ENCODE measurements at places on chromosomes 16 and 17.
A peak's percentile ranks its signal among the peaks of the same experiment; 100 is the strongest.

DNA sequence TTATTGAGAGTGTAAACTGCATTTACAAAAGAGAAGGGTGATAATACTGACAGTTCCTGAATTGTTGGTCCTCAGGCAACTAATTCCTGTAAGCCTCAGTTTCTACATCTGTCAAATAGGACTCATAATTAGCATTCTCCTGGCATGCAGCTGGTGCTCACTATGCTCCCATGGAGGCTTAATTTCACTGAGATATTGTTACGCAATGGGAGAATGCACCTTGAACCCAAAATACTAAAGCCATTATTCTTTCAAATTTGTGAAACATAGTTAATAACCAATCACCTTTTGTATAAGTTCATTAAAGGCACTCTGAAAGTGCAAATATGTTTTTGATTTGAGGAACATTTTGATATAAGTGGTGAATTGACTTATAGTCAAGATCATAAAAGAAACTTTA, 985.5 kb downstream of the CDH11 start:
- no peak for DNase-seq

- no peak for DNase-seq
Observed at GRCh38 chr16:72833969-72834368, 214.0 kb downstream of the ZFHX3 start.

- DNase-seq, result peak; percentile 28
Observed at GRCh38 chr16:84950906-84951305, 60.4 kb downstream of the ZDHHC7 start.

GRCh38 chr17:81393684-81394376, 1.4 kb upstream of the BAHCC1 start:
- peak; percentile 86 for DNase-seq

- no peak for DNase-seq
Observed at GRCh38 chr16:69831212-69832123, 69.3 kb downstream of the WWP2 start.

GRCh38 chr17:27915709-27916108, 22.5 kb upstream of the LYRM9 start:
- no peak for DNase-seq

DNA sequence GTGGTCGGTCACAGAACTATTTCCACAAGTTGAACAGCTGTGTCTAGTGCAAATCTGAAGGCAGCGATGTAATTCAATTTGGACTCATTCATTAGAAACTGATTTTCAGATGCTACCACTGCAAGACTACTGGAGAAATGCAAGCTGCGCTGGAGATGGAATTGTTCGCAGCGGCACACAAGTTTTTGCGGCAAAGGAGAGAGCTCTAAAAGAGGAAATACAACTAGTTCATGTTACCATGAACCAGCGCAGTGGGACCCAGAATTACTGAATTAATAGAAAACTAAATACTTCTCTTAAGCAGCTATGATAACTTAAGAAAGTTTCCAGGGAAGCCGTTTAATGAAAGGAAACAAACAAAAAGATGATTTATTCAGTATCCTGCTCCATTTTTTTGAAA, 1.9 kb downstream of the CREBBP start:
- DNase-seq, result no peak

- DNase-seq, result no peak
Observed at GRCh38 chr17:79888009-79888540, 48.8 kb upstream of the CBX4 start.

DNA sequence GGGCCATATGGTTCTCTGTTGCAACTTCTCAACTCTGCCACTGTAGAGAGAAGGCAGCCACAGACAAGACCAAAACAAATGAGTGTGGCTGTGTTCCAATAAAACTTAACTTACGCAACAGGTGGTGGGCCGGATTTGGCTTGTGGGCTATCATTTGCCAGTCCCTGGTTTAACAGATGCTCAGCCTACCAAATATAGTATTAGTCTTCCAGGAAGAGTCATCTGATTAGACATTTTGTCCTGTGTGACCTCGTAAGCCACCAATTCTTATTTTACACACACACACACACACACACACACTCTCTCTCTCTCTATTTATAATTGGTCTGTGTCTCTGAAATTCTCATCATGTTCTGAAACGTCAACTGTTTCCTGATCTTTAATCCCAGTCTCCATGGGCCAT, 245.9 kb downstream of the XYLT1 start:
- DNase-seq, result peak; percentile 22

DNA sequence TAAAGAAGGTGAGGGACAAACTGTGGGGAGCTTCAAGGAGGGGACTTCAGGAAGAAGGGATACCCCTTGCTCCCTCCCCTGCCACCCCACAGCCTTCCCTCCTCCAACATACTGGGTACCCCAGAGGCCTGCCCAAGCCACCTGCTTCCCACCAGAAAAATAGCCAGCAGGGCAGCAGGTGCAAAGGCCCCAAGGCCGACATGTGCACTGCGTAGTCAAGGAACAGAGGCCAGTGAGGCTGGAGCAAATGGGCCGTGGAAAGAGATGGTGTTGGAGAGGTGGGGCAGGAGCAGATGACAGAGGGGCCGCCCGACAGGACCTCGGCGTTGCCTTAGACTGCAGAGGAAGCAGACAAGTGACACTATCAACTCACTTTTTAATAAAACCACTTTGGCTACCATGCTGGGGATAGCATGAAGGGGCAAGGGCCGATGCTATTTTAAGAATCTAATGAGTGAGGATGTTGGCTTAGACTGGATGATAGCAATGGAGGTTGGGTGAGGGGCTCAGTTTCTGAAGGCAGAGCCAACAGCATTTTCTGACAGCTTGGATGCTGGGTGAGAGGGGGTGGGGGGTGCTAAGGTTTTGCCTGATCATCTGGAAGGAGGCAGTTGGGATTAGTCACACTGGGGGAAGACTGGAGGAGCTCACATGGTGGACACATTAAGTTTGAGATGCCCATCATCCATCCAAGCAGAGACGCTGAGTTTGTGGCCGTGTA, 72.8 kb upstream of the TOB1 start:
- DNase-seq, result no peak

DNA sequence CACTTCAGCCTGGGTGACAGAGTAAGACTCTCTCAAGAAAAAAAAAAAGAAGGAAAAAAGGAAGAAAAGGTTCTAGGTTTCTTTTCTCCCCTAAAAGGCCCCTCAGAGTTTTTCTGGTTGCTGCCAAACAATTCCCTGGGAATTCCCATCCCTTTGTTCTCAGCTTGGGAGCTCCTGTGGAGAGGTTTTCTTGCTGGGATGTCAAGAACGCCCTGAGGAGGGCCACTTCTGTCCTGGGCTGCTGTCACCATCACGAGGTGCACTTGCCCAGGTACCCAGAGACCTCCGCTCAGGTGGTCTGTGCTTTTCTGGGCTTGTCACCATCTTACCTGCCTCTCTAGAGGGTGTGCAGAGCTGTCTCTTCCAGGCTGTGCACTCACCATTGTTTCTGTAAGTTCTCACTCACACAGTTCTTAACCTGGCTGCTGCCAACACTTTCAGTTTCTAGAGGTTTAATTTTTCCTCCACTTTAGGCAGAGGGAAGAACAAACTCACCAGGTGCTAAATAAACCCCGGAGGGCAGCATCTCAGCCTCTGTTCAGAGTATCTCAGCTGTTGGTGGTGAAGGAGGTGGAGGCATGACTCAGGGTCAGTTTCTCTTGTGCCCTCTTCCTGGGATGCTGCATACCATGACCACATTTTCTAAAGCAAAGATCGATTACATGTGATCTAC, 2.4 kb upstream of the COX6A2 start:
- no peak for DNase-seq

- no peak for DNase-seq
Observed at GRCh38 chr16:20866145-20866772, 33.9 kb downstream of the DCUN1D3 start.

GRCh38 chr17:54948380-54948779, 20.1 kb downstream of the COX11 start:
- peak; percentile 3 for DNase-seq

DNA sequence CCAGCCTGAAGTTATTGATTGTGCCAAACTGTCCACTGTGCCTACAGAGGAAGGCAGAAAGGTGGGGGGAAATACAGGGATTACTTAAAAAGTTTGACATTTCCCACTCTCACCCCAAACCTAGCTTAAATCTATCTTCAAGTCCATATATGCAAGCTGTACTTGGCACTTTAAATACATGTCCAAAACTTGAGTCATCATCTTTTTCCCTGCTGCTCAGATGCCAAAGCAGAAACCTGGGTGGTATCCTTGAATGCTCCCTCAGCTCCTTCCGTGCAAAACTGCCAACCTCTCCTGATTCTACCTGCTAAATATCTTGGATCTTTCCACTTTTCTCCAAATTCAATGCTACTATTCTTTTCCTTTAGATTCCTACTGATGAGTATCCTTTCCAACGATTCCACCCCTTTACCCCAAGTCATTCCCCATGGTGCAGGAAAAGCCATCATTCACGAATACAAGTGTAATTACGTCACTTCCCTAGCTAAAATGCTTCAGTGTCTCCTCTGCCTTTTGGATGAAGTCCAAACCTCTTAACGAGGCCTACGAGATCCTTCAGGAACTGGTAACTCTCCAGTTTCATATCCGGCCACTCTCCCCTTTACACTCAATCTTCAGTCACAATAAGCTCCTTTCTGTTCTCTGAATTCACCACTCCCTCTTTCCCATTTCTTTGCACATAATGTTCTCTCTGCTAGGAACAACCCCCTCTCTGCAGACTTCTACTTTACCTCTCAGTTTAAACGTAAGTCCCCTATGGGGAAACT, 9.3 kb downstream of the BECN1 start:
- DNase-seq, result no peak

GRCh38 chr16:87461466-87461991, 31.3 kb downstream of the ZCCHC14 start:
- peak; percentile 22 for DNase-seq

DNA sequence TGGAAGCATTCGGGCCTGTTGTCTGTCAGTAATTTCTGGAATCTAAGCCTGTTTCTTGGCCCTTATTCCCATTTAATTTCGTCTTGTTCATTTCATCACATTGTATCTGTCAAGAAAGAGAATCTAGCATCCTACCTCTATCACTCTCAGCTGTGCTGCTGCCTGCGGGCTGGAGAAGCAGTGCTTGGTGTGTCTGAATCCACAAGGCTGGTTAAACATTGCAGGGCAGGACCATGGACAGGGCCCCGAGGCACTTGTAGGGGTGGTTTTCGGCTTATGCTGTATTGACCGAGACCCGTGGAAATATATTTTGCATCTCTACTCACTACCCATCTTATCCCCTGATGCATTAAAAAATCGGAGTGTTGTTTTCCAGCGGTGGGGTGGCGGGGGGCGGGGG, 3.1 kb downstream of the RAB11FIP4 start:
- peak; percentile 18 for DNase-seq

DNA sequence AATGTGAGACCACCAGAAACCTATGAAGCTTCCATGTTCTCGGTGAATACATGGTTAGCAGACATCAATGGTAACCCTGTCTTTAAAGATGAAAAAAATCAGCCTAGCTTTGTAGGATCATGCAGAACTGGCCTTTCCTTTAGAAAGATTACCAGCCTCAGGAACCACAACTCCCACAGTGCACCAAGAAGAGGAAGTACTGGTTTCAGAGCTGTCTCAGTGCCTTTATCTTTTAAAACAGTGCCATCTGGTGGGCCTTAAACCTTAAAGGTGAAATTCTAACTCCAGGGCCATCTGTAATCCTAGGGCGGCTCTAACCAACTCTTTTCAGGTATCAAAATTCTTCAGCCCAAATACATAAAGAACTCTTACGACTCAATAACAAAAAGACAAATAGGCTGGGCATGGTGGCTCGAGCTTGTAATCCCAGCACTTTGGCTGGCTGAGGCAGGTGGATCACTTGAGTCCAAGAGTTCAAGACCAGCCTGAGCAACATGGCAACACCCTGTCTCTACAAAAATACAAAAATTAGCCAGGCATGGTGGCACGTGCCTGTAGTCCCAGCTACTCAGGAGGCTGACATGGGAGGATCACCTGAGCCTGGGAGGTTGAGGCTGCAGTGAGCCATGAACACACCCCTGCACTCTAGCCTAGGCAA, 5.4 kb downstream of the ATPAF2 start:
- peak; percentile 83 for DNase-seq

- no peak for DNase-seq
Observed at GRCh38 chr17:179781-180380, 1.6 kb downstream of the DOC2B start.

- no peak for DNase-seq
Observed at GRCh38 chr17:72467841-72468653, 347.2 kb downstream of the SOX9 start.

GRCh38 chr17:80612997-80613731, 68.5 kb downstream of the RPTOR start:
- DNase-seq, result no peak

DNA sequence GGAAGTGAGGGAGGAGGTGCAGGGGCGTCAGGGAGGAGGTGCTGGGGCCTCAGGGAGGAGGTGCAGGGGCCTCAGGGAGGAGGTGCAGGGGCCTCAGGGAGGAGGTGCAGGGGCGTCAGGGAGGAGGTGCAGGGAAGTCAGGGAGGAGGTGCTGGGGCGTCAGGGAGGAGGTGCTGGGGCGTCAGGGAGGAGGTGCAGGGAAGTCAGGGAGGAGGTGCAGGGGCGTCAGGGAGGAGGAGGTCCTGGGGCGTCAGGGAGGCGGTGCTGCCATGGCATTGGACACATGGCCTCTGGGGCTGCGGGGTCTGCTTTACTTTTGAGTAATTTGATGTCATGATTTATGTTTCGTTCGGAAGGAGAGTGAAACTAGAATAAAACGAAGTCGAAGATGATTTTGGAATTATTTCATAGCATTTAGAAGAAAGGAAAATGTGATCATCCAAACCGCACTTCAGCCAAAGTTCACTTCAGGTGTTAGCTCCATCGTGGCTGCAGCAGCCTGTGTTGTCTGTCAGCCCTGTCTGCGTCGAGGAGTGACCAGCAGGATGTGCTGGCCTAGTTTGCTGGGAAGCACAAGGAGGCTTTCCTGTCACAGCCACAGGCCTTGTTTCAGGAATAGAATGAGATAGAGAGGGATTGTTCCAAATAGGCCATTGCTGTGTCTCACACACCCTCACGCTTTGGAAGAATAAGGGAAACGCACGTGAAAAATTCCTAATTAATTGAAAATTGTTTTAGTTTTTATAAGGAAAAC, 42.8 kb downstream of the RAB11FIP3 start:
- DNase-seq, result no peak

DNA sequence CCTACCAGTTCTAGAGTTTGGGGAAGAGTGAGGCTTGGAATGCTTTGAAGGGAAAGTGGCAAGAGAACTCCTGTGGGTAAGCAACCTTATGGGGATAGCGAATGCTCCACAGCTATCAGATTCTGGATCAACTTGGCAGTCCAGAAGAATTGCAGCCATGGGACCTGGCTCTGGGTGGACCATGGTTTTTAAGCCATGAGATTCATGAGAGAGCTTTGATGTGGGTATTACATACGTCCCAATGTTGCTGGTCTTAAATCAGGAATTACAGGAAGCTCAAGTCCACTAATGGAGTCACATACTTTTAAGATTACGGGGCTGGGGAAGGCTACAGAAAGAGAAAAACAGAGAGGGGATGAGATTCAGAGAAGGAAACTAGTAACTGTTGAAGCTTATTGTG, 142.5 kb upstream of the ELAC2 start:
- DNase-seq, result no peak
